Esophagus squamous epithelium (tissue), 5 donors: ENCODE measurements at places on chromosomes 4 and X. TPM values are rescaled to one million over a fixed set of nuclear protein-coding genes. Genes with fewer than 3 reads are reported as not detected.

The SMIM31 gene
- not detected for total RNA-seq

The CACNA1F gene
- not detected for total RNA-seq

The CXCL1 gene
- total RNA-seq: 16.7 TPM

The ZCCHC12 gene
- total RNA-seq: not detected

The GDPD2 gene
- total RNA-seq: 1.3 TPM

The ADAM29 gene
- total RNA-seq: not detected

- no peak for DNase-seq
These were observed 154.6 kb downstream of the EPHA5 start for GRCh38 chr4:65515646-65516045.

DNA sequence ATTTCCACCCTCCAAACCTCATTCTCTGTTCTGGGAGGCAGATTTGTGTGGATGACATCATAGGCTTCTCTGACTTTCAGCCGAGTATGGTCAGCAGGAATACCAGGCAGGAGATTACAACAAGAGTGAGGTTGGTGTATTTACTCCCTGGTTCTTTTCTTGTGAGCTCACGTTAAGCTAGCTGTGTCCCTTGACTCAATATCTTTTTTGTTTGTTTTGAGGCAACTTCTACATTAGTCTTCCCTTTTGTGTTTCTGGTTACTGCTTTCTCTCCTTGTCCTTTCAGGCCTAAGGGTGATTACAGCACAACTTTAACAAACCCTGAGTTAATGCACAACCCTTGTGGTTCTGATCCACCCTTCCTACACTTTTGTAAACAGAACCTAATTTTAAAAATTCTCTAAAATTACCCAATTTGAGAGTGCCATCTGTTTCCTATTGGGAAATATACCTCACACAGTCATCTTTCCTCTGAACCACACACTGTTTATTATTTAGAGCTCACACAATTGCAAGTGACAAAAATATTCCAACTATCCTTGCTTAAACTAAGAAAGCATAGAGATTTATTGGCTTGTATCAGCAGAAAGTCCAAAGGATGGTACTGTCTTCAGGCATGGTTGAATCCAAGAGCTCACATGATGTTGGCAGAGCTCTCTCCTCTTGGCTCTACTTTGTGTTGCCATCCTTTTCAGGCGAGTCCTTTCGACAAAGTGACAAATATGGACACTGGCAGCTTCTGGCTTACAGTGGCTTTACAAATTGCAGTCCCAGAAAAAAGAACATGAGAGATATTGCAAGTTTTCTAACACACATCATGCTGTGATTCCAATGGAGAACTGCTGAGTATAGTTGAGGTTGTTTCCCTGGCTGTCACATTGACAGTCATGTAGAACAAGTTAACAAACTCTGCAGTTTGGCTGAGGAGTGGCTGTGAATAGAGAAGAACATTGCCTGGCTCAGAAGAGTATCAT, 150.5 kb upstream of the DDIT4L start:
- no peak for DNase-seq

DNA sequence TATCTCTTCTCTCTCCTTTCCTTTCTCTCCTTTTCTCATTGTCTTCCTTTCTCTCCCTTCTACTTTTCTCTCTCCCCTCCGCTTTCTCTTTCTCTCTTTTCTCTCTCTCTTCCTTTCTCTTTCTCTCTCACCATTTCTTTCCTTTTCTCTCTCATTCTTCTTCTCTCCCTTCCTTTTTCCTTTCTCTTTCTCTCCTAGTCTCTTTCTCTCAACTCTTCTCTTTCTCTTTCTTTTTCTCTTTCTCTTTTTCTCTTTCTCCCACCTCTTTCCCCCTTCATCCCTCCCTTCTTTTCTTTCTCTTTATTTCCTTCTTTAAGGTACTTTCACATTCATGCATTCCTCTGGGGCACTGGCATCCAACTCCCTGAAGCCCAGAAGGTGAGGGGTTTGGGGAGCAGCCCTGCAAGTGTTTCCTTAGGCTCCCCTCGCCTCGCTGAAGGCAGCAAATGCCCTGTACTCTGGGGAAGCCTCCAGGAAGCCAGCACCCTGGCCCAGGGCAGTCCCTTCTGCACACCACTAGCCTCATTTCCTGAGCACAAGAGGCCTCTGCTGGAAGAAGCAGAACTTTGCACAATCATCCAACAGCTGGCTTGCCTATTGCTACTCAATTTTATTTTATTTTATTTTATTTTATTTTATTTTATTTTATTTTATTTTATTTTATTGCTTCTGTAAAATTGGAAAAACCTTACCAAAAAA, 124.2 kb downstream of the NFKB1 start:
- DNase-seq: no peak

- DNase-seq: no peak
These were observed 46.8 kb downstream of the CRLF2 start for GRCh38 chrX:1165535-1166196.

DNA sequence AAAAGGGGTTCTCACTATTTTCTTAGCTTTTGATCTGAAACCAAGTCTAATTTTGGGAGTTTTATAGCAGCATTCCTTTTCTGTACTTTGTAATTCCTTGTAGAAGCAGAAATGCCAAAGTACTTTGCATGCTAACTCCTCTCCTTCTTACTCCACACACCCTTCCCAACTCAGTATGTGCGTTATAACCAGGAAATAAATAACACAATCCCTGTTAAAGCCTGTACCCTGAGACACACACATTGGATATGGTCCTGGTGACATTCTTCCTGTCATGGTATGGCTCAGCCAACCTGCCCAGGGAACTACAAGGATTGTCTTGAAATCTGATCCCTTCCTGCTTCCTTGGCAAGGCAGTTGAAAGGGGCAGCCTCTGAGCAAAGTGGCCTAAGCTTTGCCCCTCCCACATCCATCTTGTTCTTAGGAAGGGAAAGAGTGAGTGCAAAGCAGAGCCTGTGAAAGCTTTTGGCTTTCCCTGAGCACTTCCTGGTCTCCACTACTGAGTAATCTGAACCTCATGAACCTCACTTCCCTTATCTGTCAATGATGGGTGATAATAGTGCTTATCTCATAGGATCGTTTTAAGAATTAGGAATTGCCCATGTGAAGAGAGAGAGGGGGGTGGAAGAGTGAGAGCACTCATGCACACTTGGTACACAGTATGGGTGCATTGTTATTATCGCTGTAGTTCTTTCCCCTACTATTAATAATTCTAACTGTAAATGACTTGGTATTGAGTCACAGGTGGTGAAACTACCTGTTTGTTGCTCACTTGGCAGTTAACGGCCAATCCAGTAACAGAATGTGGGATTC, 109.3 kb downstream of the AFF2 start:
- DNase-seq: no peak

GRCh38 chrX:110992611-110993010, 103.4 kb upstream of the PAK3 start:
- no peak for DNase-seq
